ENCODE measurements at places on chromosomes 5 and 9.

DNA sequence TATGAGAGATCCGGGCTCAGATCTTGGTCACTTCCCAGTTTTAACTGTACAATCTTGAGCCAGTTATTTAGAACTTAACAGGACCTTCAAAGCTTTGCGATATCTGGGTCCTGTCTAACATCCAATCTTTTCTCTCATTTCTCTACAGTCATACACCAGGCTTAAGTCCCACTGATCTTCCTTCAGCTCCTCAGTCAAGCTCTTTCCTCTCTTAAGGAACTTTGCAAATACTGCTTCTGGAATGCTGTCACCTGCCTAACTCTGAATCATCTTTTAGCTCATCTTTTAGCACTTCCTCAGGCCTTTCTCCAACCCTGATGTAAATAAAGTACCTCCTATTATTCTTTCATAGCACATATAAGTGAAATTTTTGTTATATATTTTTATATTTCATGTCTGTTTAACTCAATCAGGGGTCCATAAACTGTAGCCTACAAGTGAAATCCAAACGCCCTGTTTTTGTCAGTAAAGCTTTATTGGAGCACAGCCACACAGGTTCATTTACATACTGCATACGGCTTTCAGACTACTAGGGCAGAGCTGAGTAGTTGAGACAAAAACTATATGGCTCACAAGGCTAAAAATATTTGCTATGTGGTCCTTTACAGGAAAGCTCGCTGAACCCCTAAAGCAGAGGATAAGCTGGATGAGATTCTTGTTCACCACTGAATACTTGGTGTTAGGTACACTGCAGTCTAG, 63.5 kb downstream of the MEF2C start:
- DNase-seq = no peak

- DNase-seq = no peak
Measured at GRCh38 chr5:78757269-78758053, 108.9 kb upstream of the LHFPL2 start.

DNA sequence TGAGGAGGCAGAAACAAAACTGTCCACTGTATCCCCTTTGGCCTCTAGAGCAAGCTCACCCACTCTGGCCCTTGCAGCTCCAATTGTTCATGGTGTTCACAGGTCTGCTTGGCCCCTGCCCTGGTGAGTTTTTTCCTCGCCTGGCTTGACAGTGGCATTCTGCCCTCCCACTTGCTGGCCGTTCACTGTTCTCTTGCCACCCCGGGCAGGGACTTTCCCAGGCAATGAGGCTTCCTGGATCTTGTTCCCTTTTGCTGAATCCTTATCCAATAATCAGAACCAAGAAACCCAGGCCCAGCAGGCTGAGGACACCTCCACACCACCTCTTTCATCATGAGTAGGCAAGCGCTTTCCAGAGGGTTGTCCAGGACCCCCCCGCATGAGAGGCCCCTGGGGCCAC, 31.2 kb downstream of the ZNF618 start:
- DNase-seq = no peak

DNA sequence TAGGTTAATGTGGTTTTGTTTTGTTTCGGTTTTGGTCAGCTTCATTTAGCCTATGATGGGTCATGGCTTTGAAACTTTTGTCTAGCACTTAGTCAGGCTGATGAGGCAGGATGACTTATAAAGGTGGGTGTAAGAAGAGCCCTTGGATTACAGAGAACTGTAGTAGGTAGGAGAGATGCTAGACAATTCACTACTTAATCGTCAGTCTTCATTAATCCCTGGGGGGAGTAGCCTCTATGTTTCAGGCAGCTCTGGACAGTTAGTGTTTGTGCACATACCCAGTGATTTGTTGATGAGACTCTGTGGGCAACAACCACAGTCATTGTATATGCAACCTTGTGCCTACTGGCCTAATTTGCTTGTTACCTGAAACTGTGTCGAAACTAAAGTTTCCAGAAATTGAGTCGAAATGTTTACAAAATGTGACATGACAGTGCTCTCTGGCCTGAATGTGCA, 113.3 kb downstream of the MTREX start:
- no peak for DNase-seq

DNA sequence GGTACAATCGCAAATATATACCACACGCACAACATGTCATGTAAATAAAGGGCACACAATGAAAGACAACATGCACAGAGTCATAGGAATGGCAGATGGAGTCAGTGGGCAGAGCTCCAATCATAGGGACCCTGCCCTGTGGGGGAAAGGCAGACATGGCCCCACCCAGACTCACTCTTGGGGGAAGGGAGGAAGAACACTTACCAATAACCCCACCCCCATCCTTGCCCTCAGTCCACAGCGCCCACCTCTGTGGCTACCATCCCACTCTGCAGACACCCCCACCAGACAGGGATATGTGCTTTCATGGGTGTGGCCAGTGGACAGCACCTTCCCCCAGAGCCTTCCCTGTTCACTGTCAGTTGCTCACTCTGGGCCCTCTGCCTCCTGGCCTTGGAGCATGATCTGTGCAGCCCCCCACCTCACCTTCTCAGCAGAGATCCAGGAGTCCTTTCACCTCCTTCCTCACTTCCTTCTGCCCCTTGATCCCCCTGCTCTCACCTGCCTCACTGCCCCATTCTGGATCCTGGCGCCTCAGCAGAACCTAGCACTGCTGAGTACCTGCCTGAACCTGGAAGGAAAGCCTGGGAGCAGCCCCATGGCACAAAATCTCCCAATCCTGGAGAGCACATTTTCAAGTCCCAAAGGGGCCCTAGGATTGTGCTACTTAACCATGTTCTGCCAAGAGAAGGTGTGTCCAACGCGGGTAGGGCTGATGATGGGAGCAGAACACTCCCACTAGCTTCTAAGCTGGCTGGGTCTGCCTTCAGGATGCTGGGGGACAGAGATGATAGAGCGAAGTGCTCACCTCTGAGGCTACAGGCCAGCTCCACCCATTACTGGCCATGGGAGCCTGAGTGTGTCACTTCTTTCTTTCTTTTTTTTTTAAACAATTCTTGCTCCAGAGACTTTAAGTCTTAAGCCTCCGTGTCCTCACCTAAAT, 1.5 kb upstream of the PHF19 start:
- no peak for DNase-seq

- no peak for DNase-seq
Measured at GRCh38 chr9:489198-490197, 274.8 kb downstream of the DOCK8 start.

DNA sequence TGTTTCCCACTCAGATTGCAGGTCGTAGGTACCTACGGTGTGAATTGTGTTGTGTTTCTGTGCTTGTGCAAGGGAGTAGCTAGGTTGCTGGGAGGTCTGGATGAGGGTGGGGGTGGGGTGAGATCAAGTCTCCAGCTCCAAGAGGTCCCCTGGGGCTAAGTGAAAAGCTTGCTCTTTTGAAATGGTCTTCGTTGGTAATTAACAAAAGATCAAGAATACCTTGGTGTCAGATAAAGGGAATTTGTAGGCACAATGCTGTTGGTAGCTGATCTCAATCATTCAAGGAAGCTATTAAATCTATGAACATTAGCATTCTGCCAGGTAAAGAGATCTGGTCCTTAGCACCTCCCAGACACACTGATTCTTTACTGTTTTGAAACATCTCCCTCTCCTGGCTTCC, 928 bp upstream of the PCDHGC4 start:
- no peak for DNase-seq

DNA sequence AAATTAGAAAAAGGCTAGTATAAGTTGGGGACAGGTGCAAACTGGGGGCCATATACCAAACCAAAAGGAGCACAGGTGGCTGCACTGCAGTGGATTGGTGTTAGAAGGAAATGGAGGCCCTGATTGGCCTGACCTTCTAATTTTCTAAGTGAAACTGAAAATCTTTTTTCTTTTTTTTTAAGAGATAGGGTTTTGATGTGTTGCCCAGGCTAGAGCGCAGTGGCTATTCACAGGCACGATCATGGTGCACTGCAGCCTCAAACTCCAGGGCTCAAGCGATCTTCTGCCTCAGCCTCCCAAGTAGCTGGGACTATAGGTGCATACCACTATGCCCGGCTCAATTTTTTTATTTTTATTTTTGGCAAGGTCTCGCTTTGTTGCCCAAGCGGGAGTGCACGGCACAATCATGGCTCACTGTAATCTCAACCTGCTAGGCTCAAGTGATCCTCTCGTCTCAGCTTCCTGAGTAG, 9.8 kb upstream of the CCDC69 start:
- no peak for DNase-seq

- DNase-seq = no peak
Measured at GRCh38 chr9:127049044-127049443, 73.4 kb downstream of the ANGPTL2 start.

DNA sequence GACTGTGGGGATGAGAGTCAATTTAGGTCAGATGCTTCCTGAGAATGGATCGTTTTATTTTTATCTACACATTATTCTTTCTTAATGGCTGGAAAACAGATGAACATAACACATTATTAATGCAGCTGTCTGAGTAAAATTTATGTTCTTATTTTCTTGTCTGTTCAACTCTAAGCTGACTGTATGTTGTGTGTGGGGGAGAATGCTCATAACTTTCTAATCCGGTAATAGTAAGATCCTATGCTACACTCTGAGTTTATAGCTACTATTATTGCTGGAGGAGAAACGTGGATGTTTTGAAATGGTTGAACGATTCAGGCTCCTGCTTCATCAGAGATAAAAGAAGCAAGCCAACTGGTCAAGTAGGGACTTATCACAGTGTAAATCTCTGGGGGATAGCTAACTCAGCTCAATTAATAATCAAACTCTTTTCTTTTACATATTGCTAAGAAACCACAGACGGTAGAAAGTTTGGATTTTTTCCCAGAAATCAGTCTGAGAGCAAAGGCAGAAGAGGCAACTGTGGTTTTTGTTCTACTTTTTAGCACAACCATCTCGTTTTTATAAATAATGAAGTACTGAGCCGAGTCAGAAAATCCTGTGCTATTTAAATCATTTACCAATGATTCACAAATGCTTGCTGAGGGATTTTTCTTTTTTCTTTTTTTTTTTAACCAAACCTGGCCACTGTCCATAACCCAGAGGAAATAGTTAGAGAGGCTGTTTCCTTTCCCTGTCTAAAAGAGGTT, 265.0 kb upstream of the FAM174A start:
- DNase-seq = no peak

DNA sequence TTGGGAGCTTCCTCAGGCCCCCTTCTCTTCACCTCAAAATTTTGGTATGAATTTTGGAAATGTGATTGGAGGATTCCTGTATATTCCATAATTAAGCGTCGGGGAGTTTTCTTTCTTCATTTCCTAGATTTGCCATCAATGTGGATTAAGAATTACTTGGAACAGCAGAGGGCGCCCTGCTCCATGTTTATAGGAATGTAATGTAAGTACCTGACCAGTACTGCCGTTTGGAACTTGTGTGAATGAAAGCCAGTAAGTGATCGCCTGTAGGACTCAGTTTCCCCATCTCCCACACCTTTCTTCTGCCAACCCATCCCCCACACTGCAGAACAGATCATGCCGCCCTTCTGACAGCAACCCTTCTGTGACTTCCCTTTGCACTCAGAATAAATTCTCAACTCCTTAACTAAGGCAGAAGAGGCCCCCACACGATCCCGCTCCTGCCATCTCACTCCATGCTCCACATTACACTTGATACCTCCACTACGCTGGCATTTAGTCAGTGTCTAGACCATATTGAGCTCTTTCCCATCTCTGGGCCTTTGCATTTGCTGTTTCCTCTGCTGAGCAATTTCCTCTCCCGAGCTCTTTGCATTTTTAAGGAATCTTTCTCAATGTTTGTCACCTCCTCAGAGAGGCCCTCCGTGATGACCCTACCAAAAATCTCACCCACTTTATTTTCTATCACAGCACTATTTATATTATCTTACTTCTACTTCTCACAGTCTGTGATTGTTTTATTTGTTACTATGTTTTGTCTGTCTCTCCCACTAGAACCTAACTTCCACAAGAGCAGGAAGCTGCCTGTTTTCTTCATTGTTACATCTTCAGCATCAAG, 79.5 kb upstream of the HTR4 start:
- peak; percentile 76 for DNase-seq

- DNase-seq = no peak
Measured at GRCh38 chr9:95813923-95814322, 61.6 kb upstream of the ERCC6L2 start.

DNA sequence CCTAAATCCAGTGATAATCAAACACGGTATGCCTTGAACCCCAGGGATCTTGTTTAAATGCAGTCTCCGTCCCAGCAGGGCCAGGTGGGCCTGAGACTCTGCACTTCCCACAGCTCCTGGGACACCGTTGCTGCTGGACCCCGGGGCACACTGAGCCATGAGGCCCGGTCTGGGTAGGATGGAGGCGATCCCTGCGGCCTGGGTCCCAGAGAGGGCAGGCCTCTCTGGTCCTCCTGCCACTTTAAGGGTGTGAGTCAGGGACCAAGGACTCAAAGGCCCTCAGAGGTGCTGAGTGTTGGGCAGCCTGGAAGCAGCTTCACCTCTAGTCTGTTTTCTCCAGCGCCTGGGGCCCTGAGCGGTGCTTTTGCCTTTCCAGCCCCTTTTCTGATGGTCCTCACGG, 34.1 kb upstream of the SLC9A3 start:
- no peak for DNase-seq

DNA sequence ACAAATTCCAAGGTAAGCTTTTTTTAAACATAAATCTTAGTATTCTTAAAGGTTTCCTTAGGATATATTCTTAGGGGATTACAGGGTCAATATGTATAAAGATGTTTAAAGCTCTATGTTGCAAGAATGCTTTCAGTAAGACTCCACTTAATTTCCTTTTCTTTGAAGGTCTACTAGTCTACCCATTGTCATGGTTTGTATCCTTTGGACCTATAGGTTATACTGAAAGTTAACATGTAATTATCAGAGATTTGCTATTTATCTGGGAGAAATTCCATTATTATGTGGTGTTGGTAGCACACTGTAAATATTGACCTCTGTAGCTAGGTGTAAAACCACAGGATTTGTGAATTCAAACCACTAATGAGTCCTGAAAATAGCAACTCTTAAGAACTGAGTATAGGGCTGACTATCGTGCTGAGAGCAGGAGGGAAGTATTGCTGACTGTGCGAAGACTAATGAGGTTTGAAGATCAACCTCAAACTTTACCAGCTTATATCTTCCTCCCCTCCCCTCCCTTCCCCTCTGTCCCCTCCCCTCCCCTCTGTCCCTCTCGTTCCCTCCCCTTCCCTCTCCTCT, 85.6 kb downstream of the GADD45G start:
- no peak for DNase-seq

Data from SK-N-DZ (cell line).